ENCODE measurements at places on chromosomes 2 and 18.

DNA sequence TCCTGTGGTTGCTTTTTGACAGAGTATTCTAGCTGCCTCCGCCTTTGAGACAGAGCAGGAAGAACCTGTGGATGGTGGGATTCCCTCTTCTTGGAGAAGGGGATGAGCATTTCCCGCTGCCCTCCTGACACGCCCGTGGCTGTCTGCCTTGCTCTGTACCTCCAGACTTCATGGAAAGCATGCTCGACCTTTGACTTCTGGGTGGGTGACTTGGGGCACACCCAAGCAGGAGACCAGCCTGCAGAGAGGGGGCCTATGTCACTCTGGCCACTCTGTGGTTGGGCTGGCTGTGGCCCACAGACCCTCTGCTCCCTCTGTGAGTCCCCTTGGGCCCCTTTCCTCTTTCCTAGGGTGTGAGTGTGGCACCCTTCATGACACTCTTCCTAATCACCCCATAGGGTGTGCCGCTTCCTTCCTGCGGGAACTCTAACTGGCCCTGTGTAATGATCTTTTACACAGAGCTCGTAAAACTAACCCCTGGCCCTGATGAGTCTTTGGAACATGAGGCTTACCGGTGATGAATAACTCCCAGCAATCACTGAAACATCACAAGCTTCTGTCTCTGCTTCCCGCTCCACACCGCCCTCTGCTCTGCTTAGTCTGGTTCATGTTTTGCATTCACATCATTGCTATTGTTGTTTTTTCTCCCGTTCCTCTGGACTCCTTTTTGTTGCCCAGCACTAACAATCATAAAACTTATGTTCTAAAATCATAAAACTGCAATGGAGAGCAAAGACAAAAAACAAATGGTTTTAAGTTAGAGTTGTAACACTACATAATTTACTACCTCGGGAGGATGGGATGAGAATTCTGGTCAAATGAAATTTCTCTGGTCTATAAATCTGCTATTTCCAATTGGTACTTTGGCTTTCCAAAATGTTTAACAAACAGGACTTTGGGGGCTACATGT lies 101.1 kb downstream of the SH3YL1 start:
- DNase-seq: no peak

GRCh38 chr2:126798276-126799140 lies 100.2 kb upstream of the TEX51 start:
- no peak for DNase-seq

GRCh38 chr2:217905896-217906295 lies 96.9 kb downstream of the TNS1 start:
- no peak for DNase-seq

GRCh38 chr2:127080938-127081755 lies 25.8 kb downstream of the BIN1 start:
- no peak for DNase-seq

DNA sequence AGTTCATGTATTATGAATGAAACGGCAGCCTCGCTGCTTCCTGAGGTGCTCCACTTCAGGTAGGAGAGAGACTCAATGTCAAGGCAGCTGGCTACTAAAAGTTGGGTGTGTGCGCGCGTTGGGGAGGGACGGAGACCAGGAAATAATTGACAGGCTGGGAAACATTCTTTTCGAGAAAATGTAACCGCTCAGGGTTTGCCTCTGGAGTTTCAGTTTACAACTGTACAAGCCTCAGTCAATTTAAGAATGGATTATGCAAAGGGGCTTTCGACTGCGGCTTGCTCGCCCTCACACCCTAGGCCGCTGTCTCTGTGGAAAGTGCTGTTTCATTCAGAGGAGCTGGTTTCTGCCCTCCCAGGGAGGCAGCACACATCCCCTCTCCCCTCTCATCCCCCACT lies 4.4 kb upstream of the SPRED2 start:
- DNase-seq: no peak

DNA sequence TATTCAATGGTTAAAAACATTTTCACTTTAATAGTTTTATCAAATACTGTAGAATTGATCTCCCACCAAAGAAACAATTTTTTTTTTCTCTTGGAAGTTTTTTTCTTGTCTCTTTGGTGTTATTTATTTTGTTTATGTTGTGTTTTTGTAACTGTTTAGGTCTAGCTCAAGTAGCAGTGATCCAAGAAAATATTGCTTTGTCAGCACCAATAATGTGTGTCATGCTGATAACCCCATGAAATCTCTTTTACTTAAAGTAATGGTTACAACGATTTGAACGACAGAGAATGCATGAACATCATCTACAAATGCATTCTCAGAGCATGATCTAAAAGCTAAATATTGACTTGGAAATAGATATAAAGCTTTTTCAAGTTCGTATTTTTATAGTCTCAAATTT lies 122.9 kb downstream of the DOK6 start:
- no peak for DNase-seq

DNA sequence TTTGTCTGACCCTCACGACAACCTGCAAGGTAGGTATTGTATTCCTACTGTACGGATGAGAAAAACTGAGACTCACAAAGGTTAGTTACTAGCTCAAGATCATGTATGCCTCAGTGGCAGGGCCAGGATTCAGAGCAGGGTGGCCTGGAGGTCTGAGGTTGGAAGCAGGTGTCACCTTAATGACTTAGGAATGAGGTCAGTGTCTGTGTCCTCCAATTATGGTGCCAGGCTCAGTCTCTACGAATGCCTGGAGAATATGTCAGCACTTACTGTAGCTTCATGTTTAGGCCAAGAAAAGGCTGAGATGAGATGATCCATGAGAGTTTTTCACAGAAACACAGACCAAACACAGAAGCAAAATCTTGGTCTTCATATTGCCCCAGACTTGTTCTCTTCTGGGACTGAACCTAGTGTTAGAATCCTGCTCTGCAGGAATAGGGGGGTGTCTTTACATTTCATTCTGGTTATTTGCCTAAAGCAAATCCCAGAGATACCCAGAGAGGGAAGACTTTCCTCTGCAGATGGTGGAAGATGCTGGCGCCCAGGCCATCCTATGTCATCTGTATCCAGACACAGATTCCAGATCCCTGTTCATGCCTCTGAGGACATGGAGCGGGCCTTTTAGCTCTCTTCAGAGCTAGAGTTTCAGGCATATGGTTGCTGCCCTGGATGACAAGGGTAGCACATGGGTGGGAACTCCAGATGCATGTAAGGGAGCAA lies 16.3 kb upstream of the RAB10 start:
- no peak for DNase-seq

DNA sequence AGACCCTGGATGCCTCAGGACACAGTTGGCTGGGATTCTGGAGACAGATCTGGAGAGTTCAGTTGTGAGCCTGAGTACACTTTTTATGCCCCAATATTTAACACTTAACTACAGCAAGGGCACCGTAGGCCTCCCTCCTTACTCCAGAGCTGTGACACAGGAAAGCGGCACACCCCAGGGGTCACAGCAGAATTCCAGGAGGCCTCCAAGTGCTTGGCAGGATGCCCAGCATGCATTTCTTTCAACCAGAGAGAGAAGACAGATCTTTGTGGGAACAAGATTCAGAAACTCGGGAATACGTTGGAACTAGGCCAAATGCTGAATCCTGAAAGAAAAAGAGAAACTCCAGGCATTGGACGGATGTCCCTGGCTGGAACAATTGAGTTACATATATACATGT lies 199.2 kb upstream of the NT5C1B start:
- DNase-seq: no peak

- DNase-seq: no peak
Observed at GRCh38 chr18:25322806-25323205, 29.2 kb downstream of the ZNF521 start.

DNA sequence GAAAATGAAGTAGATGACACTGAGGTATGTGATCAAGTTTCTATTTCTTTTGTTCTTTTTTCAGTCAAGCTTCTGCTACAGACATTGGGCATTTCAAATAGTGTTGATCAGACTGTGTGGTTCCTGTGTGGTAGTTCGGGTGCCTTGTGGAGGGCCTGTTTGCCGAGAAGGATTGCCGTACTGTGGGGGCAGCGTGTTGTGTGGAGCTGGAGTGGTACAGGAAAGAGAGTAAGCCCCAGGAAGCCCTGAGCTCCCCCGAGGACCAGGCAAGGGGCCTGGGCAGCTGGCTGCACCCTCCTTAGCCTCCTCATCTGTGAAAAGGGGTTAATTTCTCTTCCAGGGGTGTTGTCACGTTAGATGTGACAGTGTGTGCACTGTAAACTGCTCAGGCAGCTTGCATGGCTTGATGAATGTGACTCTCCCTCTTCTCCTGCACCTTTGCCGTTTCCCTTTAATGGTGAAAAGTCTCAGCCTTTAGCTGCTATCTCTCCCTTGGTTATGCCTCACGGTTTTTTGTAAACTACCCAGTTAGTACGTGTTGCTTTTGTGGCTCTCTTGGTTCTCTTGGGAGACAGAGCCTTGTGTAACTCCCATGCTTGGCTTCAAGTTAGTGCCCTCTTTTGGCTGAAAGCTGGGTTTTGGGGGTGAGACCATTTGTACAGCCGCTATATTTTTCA lies 19.5 kb downstream of the C2orf74 start:
- DNase-seq: no peak

GRCh38 chr18:79314838-79315388 lies 80.8 kb upstream of the NFATC1 start:
- DNase-seq: no peak

- no peak for DNase-seq
Observed at GRCh38 chr2:173053043-173053699, 22.5 kb upstream of the MAP3K20 start.

DNA sequence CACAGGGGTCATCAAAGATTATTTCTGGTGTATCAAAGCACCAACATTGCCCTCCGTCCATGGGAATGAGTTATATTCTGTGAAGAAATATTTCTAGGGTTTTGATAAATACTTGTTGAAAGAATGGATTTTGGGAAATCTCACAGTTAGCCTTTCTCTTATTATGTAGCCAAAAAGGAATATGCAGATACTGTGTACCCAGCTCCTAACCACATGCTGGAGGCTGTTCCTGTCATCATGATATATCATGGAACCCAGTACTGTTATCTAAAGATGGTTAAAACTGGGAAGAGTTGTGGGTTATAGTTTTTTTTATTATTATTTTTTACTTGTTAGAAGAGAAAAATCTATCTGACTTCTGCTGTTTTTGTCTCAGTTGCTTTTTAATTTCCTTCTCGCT lies 82.8 kb downstream of the POLE4 start:
- DNase-seq: no peak

- DNase-seq: no peak
Observed at GRCh38 chr2:69634196-69634821, 9.2 kb downstream of the AAK1 start.

GRCh38 chr2:74528600-74529356 lies 728 bp downstream of the AUP1 start:
- DNase-seq: no peak

DNA sequence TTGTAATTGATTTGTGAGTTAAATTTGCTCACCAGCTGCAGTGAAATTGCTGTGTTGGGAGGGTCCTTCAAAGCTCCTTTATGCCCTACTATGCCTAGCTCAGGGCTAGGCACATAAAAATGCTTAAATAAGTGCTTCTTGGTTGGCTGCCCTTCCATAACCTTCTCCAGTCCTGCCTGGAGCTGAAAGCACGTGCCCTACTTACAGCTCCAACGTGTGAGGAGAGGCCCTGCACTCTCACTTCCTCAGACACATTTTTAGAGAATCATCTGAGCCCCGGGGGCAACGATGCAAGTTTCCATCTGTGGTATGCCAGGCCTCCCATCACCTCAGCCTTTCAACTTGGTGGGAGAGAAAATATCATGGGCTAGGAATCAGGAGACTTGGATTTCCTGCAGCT lies 202.7 kb downstream of the BCL11A start:
- no peak for DNase-seq

- no peak for DNase-seq
Observed at GRCh38 chr2:211128287-211128686, 571.9 kb downstream of the CPS1 start.

DNA sequence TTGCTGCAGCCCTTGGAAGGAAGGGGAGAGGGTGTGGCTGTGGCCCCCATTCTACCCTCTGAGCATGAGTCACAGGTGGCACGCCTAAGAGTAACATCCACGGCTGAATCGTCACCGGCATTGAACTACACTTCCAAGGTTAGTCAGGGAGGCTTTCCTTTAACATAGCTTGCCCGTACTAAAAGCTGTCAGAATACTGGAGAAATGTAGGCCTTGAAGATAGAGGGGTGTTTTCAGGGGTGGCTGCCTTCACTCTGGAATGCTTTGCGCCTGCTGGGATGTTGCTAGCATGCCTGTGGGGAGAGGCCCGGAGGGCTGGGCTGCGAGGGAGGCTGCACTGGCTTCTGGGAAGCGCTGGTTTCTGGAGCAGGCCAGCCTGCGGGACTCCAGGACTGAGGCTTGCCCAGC lies 333.7 kb downstream of the AGAP1 start:
- no peak for DNase-seq

- DNase-seq: no peak
Observed at GRCh38 chr2:33366473-33366872, 110.0 kb upstream of the RASGRP3 start.

DNA sequence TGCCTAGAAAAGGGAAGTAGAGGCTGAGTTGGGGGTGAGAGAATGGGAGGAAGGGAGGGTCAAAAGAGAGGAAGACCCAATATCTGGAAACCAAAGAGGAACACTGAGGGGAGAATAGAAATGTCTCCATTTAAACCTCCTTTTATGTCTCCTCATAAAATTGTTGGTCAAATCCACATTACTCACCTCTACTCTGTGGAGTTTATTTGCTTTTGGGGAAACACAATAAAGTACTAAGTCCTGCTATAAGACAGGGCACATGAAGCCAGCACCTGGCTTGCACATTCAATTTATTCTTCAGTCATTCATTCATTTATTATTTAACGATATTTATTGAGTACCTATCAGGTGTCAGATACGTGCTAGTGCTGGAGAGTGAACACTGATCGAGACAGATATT lies 60.3 kb upstream of the NFE2L2 start:
- no peak for DNase-seq

DNA sequence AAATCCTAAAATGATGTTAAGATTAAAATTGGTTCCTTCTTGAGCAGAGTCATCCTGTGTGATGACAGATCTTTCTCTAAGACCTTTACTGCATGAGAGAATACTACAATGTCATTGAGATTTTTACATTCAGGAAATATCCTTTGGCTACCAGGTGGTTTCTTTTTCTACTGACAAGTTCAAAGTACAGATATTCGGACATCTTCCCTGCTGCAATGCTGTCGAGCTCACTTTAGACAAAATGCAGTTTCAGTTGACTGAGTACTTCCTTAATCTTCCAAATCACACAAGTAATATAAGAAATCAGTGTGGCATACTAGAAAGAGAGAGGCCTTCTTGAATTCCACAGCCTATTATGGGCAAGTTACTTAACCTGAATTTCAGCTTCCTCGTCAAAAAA lies 207.9 kb upstream of the ACVR2A start:
- no peak for DNase-seq

- no peak for DNase-seq
Observed at GRCh38 chr2:212908682-212909435, 242.6 kb downstream of the IKZF2 start.

GRCh38 chr2:240956935-240957655 lies 41.3 kb upstream of the SNED1 start:
- no peak for DNase-seq

GRCh38 chr2:77831898-77832297 lies 309.7 kb upstream of the LRRTM4 start:
- DNase-seq: no peak
